ENCODE measurements at places on chromosomes 5 and 9.

- no peak for DNase-seq
Measured at GRCh38 chr5:169826618-169827017, 153.7 kb downstream of the INSYN2B start.

GRCh38 chr5:111163000-111163399 is 61.2 kb upstream of the CAMK4 start:
- no peak for DNase-seq

GRCh38 chr9:33923998-33924701 is 107.2 kb downstream of the UBE2R2 start:
- DNase-seq: no peak

DNA sequence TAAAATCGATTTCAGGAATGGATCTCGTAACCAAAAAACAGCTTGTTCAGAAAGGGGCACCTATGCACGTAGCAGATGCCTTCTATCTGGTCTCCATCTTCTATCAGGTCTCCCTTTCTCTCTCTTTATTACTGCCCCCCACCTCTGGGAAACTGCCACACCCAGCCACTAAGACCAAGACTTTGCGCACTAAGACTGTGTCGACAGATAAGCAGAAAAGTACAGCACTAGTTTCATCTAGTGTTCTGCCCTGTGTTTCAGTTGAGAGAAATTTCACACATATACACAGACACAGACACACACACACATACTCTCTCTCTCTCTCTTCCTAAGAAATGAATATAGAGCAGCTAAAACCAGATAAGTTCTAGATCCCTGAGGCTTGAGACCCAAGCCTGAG is 210.1 kb upstream of the MAP3K1 start:
- DNase-seq: no peak

- no peak for DNase-seq
Measured at GRCh38 chr9:92275541-92275940, 18.0 kb downstream of the IARS1 start.

DNA sequence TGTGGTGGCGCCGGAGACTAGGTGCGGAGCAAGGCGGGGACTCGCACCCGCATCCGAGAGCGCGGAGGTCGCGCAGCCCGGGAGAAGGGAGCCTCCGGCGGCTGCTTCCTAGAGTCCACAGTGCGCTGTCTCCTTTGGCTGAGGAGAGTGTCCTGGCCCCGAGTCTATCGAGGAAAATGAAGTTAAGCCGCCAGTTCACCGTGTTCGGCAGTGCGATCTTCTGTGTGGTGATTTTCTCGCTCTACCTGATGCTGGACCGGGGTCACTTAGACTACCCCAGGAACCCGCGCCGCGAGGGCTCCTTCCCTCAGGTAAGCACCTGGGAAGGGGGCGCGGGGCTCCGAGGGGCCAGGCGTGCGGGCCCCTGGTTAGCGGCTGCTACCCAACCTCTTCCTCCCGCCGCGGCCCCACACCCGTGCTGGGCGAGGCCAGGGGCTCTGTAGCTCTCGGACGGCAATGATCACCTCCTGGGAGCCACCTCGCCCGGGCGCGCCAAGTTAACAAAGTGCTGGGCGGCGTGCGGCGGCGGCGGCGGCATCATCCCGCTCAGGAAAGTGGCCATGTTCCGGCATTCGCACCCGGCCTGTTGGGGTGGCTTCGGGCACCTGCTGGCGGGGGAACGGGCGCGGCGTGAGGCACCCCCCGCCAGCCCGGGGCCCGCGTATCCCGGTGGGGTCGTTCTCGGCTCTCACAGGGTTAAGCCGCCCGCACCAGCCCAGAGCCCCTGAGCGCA is 681 bp downstream of the MAN2A1 start:
- peak; percentile 21 for DNase-seq

DNA sequence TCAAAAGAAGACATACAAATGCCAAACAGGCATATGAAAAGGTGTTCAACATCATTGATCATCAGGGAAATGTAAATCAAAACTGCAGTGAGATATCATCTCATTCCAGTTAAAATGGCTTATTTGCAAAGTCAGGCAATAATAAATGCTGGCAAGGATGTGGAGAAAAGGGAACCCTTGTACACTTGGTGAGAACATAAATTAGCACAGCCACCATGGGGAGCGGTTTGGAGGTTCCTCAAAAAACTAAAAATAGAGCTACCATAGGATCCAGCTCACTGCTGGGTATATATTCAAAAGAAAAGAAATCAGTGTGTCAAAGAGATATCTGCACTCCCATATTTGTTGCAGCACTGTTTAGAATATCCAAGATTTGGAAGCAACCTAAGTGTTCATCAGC is 50.3 kb downstream of the AP3S1 start:
- no peak for DNase-seq

DNA sequence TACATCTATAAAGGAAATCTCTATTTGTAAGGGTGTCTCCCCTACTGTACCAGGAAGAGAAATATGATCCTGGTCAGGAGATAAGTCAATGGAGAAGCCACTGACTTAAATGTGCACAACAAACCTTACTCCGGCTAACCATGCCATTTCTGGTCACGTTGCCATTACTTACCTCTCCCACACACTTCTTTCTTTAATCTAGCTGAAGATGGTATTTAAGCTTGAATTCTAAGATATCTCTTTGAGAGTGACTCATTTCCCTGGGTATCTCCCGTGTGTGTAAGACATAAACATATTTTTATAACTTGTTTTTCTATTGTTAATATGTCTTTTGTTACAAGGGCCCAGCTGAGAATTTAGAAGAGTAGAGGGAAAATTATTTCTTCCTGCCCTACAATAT is 296.6 kb downstream of the SEMA5A start:
- no peak for DNase-seq

DNA sequence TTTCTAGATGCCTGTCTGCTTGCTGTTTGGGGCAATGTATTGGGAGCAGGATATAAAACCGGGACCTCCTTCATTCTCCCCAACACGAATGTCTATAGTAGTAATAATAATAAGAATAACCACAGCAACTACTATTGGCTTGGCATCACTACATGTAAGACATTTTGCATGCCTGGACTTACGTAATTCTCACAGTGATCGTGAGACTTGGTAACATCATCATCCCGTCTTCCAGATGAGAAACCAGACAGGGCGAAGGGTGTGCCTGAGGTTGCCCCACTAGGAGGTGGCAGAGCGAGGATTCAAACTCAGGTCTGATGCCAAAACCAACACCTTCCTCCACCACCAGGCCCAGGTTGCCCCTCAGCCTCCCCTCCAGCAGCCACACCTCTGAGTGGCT is 185.1 kb downstream of the RGS3 start:
- DNase-seq: no peak

DNA sequence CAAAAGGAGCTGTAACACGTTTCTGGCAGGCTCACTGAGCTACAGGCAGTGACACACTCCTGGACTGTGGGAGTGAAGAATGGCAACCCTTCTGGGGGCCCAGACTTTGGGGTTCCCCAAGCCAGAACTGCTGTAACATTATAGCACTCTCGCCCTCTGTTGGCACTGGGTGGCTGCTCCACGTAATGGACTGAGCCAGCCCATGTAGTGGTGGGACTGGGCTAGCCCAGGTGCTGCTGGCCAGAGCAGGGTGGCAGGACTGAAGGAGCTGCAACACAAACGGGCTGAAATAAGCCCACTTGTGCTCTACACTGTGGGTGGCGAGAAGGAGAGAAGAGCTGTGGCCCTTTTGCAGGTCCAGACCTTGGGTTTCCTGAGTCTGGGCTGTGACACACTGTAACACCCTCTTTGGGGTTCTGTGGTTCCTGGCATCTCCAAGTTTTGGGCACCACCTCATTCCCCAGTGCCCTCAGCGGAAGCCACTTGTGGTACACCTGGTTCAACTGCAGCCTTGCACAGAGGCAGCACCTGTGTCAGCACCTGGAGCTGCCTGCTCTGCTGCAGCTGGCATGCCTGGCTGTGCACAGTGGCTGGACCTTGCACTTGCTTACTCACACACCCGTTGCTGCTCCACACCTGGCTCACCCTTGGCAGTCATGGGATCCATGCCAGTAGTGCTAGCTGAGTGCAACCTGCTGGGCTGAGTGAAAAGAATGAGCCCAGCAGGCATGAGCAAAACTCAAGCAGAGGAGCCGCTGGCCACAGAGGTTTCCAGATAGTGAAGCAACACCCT is 95.0 kb upstream of the PRR16 start:
- no peak for DNase-seq

GRCh38 chr9:36193023-36193422 is 2.3 kb downstream of the CLTA start:
- DNase-seq: no peak

GRCh38 chr5:156685481-156685880 is 164.6 kb upstream of the PPP1R2B start:
- no peak for DNase-seq

GRCh38 chr5:68219161-68219816 is 3.7 kb downstream of the PIK3R1 start:
- no peak for DNase-seq

GRCh38 chr5:598564-598890 is 13.6 kb upstream of the CEP72 start:
- no peak for DNase-seq

DNA sequence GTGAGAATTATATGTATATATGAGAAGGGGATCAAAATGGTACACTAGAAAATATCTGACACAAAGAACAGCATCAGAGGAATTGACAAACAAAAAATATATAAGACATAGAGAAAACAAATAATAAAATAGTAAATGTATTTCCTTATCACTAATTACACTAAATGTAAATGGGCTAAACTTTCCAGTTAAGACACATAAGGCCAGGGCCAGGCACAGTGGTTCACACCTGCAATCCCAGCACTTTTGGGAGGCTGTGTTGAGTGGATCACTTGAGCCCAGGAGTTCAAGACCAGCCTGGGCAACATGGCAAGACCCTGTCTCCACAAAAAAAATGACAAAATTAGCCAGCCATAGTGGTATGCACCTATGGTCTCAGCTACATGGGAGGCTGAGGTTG is 8.5 kb downstream of the FBXL17 start:
- no peak for DNase-seq

DNA sequence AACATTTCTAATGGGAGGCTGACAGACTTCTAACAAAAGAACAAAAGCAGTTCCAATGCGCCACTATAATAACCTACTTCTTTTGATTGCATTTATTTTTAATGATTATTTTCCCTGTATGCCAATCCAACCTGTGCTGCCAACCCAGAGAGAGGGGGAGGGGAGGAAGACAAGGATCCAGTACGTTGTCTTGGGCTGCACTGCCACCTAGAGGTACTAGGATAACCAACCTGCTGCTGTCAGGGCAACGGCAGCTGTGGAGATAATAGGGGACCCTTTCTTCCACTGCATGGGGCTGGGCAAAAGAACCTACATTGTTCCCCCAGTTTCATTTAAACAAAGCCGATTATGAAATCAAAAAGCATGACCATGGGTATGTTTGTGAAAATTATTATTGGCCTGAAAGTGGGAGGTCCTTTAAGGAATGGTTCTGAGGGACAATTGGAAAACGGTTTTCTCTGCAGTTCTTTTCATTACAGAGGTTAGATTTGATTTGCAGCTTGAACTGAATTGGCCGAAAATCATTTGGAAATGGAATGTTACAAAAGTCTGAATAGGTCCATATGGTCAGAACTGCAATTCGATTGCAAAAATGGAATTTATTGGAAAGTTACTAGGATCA is 101.3 kb downstream of the RASEF start:
- DNase-seq: no peak

GRCh38 chr5:101678481-101679193 is 617.4 kb downstream of the SLCO4C1 start:
- no peak for DNase-seq

GRCh38 chr9:113375057-113376023 is 1.4 kb downstream of the HDHD3 start:
- DNase-seq: no peak

DNA sequence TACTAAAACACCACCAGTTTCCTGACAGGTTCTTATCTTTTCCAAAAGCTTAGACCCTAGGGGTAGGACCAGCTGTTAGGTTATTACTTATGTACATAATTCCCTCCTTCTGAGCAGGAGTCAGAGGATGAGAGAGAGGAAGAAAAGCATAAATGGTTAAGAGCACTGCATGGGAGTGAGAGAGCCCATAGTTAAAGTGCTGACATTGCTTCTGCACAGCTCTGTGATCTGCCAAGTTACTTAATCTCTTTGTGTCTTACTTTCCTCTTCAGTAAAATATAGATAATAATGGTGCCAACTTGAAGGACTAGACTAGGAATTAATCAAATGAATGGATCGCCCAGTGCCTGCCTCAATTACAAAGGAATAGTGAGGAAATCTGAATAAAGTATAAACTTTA is 66.4 kb downstream of the NRG2 start:
- DNase-seq: no peak

DNA sequence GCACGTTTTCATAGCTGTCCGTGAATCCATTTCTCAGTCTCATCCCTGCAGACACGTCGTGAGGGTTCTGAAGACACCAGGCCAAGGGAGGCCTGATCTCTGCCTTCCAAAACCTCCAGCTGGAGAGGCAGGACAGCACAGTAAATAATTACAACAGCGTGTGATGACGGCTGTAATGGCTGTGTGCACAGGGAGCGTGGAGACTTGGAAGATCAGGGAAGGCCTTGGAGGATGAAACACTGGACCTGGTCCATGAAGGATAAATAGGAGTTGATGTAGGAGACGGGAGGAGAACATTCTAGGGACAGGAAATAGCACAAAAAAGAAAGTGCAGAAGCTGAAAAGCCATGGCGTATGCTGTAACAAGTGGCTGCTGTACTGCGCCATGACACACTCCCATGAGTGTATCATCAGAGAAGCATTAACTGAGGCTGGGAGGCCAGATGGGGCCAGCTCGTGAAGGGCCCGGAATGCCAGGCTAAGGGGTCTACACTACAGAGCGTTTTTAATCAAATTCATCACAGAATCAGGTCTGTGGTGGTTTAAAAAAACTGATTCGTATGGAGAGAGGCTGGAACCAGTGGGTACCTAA is 97.2 kb downstream of the CRB2 start:
- DNase-seq: no peak

DNA sequence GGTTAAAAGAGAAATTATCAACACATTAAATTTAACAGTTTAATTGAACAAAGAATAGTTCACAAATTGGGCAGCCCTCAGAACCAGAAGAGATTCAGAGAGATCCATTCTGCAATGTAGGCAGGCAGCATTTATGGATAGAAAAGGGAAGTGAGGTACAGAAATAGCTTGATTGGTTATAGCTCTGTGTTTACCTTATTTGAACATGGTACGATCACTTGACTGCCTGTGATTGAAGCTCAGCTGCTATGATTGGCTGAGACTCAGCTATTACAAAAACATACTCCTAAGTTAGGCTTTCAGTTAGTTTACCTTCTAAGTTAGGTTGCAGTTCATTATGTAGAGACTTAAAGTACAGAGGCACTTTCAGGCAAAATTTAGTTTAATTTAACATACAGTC is 7.3 kb downstream of the CNTRL start:
- DNase-seq: no peak

- DNase-seq: no peak
Measured at GRCh38 chr5:173577817-173578216, 38.6 kb downstream of the BOD1 start.

DNA sequence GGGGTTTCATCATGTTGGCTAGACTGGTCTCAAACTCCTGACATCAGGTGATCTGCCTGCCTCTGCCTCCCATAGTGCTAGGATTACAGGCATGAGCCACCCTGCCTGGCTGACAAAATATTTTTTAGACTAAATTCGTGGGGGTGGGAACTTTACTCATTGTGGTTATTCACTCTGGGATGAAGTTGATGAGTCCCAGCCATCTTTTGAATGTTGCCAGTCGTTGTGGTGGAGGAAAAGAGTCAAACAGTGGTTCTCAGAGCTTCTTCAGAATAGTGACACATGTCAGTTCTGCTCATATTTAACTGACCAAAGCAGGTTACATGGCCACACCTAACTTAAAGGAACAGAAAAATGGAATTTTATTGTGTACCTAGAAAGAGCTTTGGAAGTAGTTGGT is 6.9 kb downstream of the SREK1 start:
- DNase-seq: no peak

GRCh38 chr9:129280623-129281271 is 102.7 kb upstream of the IER5L start:
- no peak for DNase-seq

GRCh38 chr9:106284296-106284695 is 578.7 kb upstream of the ZNF462 start:
- no peak for DNase-seq

Data from CD4-positive, alpha-beta T cell treated with Interleukin-15 for 1 hour (primary cell).